ENCODE measurements at places on chromosomes 6 and 20.

GRCh38 chr6:153210083-153210482, 79.0 kb upstream of the RGS17 start:
- DNase-seq: no peak

- no peak for DNase-seq
Measured at GRCh38 chr6:1574083-1574761, 35.5 kb upstream of the FOXC1 start.

- no peak for DNase-seq
Measured at GRCh38 chr6:39951716-39952115, 17.5 kb upstream of the MOCS1 start.

- no peak for DNase-seq
Measured at GRCh38 chr6:164887660-164888059, 421.7 kb downstream of the C6orf118 start.

GRCh38 chr6:147579667-147580066, 71.2 kb downstream of the SAMD5 start:
- DNase-seq: no peak

DNA sequence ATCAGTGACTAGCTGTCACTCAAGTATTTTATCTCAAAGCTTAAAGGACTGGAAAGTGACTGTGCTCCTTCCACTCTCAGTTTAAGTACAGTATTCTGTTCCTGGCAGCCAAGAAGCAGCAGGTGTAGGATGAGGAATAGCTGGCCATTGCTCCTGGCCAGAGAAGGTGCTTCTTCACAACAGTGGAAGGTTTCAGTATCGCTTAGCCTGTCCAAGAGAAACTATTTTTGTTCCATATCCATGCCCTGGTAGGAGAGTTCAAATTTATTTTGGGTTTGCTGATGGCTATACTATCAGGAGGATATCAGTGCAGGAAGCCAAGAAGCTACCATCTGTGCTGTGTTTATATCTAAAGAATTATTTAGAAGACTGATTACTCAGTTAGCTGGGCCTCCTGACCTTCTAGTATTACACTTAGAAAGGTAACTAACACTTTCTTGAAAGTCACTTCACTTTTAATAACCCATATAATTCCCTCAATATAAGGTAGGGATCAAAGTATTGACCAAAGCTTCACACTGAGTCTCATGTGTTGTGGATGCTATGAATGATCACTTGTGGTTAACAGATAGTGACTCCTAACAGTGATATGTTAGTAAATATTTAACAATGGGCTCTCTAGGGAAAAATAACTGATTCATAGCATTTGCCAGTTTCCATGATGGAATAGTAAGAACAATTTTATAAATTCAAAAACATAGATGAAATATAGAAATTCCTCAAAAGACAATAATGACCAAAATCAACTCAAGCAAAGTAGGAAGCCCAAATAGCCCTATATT, 99.9 kb downstream of the AIG1 start:
- DNase-seq: no peak

GRCh38 chr20:50515471-50516106, 5.4 kb downstream of the PTPN1 start:
- DNase-seq: no peak

GRCh38 chr20:38435555-38435939, 419 bp upstream of the SNHG17 start:
- DNase-seq: no peak

- DNase-seq: no peak
Measured at GRCh38 chr20:11516448-11516847, 401.2 kb upstream of the BTBD3 start.

DNA sequence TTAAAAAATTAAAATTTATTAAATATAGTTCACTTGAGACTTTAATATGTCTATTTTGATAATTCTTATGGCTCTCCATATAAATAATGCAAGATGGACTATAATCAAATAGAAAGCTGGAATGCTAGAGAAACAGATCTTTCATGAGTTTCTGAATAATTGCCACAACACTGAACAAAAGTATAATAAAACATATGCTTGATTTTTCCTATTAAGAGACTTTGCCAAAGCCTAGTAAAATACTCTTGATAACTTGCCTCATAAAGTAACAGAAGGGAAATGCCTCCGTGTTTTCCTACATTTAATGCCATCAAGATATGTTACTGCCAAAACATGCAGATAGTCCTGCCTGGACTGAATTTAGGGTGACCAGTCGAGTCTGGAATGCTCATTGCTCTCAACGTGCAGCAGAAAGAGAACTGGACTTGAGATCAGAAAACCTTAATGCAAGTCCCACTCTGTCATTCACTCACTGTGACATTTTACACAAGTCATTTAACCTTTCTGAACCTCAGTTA, 153.2 kb downstream of the AIG1 start:
- DNase-seq: no peak

- DNase-seq: no peak
Measured at GRCh38 chr6:43334466-43335095, 26.0 kb upstream of the CRIP3 start.

GRCh38 chr6:34393191-34393965, 909 bp upstream of the NUDT3 start:
- peak; percentile 20 for DNase-seq

GRCh38 chr6:79076160-79076559, 1.9 kb downstream of the PHIP start:
- DNase-seq: no peak

- no peak for DNase-seq
Measured at GRCh38 chr6:131101911-131102680, 33.2 kb upstream of the AKAP7 start.

DNA sequence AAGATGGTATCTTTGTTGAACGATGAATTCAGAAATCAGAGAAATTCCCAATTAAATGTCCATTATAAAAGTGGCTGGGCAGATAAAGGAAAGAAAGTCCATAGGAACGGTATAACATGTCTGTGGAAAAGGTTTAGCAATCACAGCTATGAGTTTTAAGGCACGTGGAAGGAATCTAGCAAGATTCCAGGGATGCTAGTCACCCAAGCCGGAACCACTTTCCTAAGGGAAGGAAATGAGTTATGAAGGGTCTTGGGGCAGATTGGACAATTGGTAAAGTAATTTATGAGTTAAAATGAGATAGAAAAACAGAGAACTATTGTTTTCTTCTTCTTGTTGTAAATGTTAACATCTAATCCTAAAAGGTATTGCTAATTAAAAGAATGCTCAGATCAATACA, 384.8 kb downstream of the ADGRB3 start:
- no peak for DNase-seq

- DNase-seq: no peak
Measured at GRCh38 chr20:7375905-7376304, 564.4 kb downstream of the HAO1 start.

- peak; percentile 19 for DNase-seq
Measured at GRCh38 chr20:25315418-25316210, 67.7 kb downstream of the PYGB start.

GRCh38 chr6:75418233-75418632, 75.4 kb downstream of the FILIP1 start:
- no peak for DNase-seq

- DNase-seq: no peak
Measured at GRCh38 chr6:76264468-76264867, 192.0 kb upstream of the IMPG1 start.

- DNase-seq: no peak
Measured at GRCh38 chr6:15106958-15107643, 138.8 kb upstream of the JARID2 start.

- no peak for DNase-seq
Measured at GRCh38 chr6:134199848-134200606, 117.9 kb downstream of the SGK1 start.

DNA sequence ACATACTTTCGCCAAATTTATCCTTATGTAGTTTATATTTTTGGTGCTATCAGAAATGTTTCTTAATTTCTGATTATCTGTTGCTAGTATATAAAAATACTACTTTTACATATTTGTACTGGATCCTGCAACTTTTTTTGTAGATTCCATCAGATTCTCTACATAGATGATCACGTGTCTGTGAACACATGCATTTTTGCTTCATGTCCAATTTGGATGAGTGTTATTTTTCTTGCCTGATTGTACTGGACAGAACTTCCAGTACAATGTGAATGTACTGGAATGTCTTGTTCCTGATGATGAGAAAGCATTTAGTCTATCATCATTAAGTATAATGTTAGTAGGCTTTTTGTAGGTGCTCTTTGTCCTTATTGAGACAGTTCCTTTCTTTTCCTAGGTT, 25.0 kb upstream of the SSR1 start:
- DNase-seq: no peak

DNA sequence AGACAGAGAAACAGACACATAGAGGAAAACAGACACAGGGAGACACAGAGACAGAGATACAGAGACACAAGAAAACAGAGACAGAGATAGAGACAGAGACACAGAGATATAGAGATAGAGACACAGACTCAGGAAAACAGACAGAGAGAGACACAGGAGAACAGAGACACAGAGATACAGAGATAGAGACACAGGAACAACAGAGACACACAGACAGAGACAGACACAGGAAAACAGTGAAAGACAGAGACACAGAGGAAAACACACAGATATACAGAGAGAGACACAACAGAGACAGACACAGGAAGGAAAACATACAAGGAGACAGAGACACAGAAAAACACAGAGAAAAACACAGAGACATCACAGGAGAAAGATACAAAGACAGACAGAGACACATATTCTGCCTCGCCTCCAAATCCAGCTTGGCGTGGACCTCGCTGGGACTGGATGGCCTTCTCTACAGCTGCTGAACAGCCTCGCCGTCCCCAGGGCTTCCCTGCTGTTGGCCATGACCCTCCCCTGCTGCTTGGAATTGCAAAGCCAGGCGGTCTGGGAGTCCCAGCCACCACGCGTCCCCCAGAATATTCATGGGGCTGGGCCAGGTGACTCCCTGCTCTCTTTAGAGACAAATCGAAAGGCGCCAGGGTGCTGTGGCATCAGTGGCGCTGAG, 36.8 kb downstream of the NTSR1 start:
- DNase-seq: no peak

DNA sequence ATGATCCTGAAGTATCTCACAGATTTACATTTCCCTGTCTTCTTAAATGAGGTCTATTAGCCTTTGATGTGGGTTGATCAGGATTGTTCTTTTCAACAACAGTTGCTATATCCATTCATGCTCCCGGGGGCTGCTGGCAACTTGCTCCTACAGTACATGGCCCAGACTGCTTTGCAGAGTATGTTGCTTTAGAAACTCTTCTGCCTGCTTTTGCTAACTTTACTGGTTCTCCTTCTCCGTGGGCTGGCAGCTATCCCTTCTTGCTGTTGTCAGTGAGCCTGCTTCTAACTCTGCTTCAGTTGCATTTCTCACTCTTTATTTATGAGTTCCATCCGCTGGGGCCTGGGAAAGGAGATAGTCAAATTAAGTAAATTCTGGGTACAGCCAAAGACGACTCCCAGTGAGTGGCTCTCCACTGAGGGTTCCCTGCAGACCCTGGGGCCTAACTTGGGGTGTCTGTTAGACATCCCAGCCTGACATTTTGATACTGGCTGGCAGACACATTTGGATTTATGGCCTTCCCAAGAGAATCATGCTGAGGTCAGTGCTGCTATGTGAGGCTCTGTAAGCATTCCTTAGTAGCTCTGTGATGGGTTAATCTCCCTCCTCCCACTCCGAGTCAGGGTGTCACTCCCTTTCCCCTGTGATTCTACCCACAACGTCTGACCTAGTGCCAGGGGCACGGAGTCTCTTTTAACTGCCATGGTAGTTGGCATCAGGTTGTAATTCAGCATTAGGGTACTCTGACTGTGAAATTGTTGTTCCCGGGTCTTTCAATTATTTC, 73.6 kb downstream of the SLX4IP start:
- DNase-seq: no peak

GRCh38 chr6:20575125-20575524, 40.9 kb downstream of the CDKAL1 start:
- no peak for DNase-seq

DNA sequence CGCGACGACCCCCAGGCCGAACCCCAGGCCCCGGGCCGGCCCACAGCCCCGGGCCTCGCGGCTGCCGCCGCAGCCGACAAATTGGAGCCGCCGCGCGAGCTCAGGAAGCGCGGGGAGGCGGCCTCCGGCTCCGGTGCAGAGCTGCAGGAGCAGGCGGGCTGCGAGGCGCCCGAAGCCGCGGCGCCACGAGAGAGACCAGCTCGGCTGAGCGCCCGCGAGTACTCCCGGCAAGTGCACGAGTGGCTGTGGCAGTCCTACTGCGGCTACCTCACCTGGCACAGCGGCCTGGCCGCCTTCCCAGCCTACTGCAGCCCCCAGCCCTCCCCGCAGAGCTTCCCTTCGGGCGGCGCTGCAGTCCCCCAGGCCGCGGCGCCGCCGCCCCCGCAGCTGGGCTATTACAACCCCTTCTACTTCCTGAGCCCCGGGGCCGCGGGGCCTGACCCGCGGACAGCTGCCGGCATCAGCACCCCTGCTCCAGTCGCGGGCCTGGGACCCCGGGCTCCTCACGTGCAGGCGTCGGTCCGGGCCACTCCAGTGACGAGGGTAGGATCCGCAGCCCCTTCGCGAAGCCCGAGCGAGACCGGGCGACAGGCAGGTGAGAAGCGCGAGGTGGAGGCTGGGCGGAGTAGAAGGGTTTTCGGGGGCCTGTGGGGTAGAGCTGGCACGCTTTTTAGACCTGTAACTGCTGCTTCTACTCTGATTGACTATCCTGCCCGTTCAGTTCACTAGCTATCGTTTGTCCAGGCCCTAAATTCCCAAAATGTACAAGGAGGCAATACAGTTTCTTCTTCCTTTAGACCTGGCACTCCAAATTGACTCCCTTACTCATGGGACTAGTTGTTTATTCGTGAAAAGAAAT, 654 bp downstream of the FAM8A1 start:
- peak; percentile 71 for DNase-seq
